ENCODE measurements at places on chromosomes 5 and 9.

- no peak for DNase-seq
These were observed 93.4 kb downstream of the GNAQ start for GRCh38 chr9:77938163-77938562.

- DNase-seq = no peak
These were observed 98.4 kb downstream of the COX7C start for GRCh38 chr5:86716121-86716520.

GRCh38 chr5:7844901-7845300 lies 6.0 kb downstream of the CFAP90 start:
- DNase-seq = no peak

- DNase-seq = no peak
These were observed 115.9 kb upstream of the FCN2 start for GRCh38 chr9:134764473-134765269.

- DNase-seq = no peak
These were observed 50.9 kb upstream of the PPP1R2B start for GRCh38 chr5:156799171-156799570.

- no peak for DNase-seq
These were observed 2.7 kb downstream of the FYB1 start for GRCh38 chr5:39216631-39217030.

DNA sequence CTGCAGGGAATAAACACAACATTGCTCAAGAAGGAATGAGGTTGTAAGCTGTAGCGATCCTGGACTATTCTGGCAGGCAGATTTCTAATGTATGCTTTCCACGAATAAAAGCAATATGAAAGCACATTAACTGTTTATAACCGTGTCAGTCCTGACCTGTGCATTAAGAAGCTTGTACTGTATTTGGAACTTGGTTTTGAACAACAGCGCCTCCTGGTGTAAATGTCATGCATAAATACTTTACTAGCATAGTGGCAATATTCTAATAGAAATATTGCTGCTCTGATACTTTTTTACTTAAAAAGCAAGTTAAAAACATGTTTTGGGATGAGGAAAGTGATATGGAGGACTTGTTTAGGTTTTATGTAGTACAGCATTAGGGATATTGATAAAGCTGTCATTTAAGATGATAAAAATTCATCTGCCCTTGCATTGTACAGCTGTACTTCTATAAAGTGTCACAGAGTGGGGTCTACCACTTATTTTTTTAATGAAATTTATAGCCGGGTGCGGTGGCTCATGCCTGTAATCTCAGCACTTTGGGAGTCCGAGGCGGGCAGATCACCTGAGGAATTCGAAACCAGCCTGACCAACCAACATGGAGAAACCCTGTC lies 70.7 kb upstream of the GNE start:
- DNase-seq = no peak

- no peak for DNase-seq
These were observed 51.1 kb downstream of the BARX1 start for GRCh38 chr9:93903886-93904648.

- DNase-seq = peak; percentile 16
These were observed 35.9 kb upstream of the SARDH start for GRCh38 chr9:133773889-133774655.

DNA sequence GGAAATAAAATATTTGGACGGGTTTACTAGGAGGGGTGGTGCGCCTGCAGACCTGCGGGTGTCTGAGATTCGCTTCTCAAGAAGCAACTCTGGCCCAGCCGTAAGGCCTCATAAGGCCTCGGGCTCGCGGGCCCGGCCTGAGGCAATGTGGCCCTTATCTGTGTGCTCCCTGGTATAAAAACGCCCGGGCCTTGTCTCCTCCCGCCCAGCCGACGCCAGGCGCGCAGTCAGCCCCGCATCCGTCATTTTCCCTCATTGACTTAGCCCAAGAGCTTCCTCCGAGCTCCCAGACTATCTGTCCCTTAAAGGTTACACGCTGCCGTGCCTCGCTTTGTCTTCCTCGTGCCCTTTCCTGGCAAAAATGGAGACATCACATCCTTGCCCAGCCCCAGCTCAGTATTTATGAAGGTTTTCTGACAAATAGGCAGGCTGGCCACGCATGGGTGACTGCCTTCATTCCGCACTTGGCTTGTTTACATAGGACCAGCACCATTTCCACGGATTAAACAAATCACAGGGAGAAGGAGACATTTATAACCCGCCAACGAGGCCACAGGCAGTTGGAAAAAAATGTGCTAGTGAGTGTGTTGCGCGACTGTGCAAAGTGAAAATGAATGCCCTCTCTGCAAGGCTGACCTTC lies 74.5 kb upstream of the TBCA start:
- no peak for DNase-seq

- DNase-seq = no peak
These were observed 345.6 kb downstream of the EBF1 start for GRCh38 chr5:158754018-158754514.

- DNase-seq = no peak
These were observed 5.5 kb downstream of the PTGER4 start for GRCh38 chr5:40685193-40685592.

DNA sequence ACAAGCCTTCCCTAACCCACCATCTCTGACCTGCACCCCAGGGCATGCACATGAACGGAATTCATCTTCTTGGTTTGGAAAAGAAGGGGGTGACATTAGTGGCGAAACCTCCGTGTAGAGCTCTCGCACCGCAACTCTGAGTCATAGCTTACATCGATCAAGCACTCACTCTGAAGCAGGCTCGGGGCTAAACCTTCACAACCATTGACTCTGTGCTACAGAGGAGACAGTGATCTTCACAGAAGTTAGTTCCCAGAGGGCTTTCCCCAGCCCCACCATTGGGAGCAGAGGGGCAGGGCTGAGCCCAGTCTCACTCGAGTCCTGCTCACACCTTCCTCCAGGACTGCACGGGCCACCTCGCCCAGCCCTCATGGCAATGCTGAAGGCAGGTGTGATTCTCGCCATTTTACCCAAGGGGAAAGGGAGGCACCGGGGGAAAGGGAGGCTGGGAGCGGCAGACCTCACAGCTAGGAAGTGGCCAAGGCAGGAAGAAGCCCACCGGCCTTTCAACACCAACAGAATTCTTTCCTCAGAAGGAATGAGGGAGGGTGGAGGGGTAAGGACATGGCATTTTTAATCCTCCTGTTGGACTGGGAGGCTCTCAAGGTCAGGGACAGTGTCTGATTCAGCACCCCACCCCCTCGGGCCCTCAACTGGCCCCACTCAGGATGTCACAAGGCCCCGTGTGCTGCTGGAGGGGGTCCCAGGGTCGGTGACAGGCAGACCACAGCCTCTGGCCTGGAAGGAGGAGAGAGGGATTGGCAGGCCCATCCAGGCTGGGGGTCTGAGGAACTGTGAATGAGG lies 25.9 kb upstream of the IL17B start:
- peak; percentile 23 for DNase-seq

- peak; percentile 70 for DNase-seq
These were observed 44.0 kb downstream of the DUSP1 start for GRCh38 chr5:172726966-172727365.

- no peak for DNase-seq
These were observed 356.1 kb downstream of the TMEM167A start for GRCh38 chr5:82721087-82721410.

DNA sequence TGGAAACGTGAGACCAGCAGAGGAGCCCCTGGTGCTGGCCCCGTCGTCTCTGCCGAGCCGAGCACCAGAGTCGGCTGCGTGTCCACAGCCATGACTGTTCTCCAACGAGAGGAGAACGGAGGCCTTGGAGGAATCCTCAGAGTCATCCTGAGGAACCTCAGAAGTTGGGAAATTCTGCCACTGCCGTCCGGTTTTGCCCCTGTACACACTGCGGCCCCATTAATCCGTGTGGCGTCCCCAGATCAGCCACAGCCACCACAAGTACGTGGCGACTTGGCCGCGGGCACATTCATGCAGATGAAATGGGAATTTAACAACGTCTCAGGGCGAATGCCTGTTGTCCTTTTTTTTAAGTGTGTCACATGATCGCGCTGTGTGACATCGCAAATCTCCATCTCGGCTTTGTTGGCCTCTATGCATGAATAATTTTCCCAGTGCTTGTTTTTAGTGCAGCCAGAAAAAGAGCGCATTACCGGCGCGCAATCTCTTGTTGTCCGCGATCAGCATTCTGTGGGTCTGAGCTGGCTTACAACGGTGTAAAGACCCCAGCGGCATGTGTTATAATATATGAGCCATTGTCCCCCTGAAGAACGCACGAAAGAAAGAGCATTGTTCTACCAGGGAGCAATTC lies 323.0 kb upstream of the IRX4 start:
- DNase-seq = no peak

DNA sequence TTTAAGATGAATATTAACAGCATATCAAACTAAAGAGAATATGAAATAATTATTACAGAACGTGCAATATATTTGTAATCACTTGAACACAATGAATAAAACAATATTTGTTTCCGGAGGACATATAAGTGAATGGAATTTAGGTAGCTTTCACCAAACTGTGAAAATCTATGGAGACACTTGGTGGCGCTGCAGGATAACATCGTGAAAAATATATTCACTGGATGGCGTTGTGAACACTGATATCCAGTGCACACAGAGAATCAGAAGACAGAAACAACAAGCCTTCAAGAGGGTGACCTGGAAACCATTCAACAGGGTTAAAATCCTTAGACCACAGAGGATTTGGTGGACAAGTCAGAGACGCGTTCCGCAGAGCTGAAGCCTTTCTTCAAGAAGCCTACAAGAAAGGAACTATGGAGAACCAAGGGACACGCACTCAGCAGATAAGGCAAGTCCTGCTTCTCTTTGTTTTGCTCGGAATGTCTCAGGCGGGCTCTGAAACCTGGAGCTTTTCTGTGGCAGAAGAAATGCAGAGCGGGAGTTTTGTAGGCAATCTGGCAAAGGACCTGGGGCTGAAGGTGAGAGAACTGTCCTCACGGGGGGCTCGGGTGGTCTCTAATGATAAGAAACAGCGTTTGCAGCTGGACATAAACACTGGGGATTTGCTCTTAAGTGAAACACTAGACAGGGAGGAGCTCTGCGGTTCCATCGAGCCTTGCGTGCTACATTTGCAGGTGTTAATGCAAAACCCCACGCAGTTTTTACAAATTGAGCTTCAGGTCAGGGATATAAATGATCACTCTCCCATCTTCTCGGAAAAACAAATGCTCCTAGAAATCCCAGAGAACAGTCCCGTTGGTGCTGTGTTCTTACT lies at the start of gene PCDHB11:
TSS of gene PCDHB11 (plus strand) at position 269 of the 877 bp plus-strand sequence. CDS start at position 417, 148 bp downstream.
- DNase-seq = no peak

DNA sequence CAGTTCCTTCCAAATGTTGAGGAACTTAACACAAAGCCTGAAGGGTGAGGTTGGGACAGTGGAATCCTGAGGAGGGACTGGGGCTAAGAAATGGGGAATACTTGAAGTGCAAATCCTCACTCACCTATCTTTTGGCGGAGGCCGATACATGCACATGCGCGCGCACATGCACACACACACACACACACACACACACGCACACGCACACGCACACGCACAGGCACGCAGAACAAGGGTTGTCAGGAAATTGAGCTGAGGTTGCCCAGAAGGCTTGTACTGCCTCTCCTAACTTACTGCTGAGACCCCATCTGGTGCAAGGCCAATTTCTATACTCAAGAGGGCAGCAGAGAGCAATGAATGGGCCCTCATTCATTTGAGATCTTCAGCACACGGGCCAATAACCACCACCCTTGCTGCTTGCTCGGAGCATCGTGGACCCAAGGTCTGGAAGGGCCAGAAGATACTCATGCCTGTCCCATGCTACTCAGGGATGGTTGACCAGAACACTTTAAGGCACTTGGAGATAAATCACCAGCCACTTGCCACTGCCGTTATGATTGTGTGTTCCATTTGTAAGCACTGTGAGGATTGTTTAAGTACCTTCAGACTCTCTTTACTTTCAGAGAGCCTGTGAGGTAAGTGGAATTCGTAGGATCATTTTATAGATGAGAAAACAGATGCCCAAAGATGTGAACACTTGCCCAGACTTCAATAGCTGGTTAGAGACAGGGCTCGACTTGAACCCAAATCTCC lies 21.5 kb downstream of the BTF3 start:
- no peak for DNase-seq

- DNase-seq = no peak
These were observed 57.9 kb upstream of the RNF38 start for GRCh38 chr9:36457836-36458429.
